Activated B cell treated with CpG ODN at 0.5 μM for 24 hours (primary cell): ENCODE measurements at places on chromosomes 12 and 14.

- DNase-seq = no peak
Measured at GRCh38 chr12:102169922-102170621, 27.6 kb downstream of the PMCH start.

- no peak for DNase-seq
Measured at GRCh38 chr12:122093098-122093883, 14.7 kb downstream of the MLXIP start.

GRCh38 chr14:75751296-75751695 is 90.2 kb downstream of the TTLL5 start:
- no peak for DNase-seq

DNA sequence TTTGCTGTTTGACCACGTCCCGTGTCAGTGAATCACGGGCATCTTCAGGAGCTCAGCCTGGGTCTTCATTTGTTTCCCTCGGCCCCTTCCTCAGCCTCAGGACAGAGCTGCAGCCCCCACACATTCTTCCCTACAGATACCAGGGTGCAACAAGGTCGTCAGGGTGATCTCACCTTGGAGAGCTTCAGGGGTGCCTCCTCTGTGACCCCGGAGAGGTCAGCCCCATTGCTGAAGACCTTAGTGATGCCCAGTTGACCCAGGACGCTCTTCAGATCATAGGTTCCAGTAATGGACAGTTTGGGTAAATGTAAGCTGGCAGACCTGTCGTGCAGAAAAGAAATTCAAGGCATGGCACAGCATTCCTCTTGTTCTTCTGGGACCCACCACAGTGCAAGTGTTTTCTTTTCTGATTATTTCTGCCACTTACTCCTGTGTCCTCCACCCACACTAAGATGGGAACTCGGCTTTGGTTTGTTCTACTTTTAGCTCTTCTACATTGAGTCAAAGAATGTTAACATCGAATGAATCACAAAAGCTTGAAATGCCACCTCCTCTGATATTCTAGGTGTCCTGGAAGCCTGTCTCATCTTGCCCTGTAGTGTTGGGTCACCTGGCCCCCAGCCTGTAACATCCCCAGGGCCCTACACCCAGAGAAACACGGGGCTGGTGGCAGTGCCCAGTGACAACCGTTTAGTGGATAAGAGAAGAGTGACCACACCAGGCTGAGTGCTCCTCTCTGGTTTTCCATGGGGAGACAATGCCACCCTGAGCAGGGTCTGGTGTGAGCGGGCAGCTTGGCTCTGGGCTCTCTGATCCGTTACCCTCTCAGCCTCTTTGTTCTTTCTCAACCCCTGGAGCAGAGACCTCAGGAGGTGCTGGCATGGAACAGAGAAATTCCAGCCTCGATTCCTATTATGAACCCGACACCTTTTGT is 8.8 kb downstream of the SERPINA1 start:
- DNase-seq = no peak

DNA sequence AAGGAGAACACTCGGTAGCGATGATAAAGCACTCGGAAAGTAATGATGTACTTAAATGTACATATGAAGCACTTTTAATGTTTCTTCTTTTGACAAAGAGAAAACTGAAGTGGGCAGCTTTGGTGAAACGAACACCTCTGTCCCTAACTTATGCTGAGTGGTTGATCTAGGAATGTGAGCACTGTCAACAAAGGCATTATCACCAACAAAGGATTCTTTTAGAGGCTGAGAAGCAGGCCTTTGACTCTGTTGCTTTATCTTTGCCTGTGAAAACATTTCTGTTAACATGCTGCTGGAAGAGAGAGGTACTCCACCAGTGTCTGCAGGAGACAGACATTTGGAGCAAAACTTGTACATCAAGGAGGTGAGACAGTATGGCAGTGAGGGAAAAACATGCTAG is 103.2 kb upstream of the VRK1 start:
- DNase-seq = no peak

DNA sequence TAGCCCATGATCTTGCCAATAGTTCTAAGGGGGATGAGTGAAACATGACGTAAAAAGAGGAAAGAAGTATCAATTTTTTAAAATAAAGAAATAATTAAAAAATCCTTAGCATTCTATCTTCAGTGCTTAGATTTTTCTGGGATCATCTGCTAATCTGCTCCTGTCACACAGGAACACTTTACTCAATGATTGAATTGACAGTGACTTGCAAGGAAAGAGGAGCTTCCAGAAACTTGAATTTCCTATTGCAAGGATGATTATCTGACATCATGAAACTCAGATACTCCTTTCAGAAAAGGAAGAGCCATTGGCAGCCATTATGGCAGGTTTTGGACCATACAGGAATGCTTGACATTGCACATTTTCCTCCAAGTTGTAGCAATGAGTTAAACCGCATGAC is 41.4 kb upstream of the PTPRO start:
- DNase-seq = no peak
